ENCODE measurements at places on chromosomes 4 and X.

GRCh38 chr4:177339477-177340374 is 30.1 kb downstream of the NEIL3 start:
- DNase-seq, result no peak

DNA sequence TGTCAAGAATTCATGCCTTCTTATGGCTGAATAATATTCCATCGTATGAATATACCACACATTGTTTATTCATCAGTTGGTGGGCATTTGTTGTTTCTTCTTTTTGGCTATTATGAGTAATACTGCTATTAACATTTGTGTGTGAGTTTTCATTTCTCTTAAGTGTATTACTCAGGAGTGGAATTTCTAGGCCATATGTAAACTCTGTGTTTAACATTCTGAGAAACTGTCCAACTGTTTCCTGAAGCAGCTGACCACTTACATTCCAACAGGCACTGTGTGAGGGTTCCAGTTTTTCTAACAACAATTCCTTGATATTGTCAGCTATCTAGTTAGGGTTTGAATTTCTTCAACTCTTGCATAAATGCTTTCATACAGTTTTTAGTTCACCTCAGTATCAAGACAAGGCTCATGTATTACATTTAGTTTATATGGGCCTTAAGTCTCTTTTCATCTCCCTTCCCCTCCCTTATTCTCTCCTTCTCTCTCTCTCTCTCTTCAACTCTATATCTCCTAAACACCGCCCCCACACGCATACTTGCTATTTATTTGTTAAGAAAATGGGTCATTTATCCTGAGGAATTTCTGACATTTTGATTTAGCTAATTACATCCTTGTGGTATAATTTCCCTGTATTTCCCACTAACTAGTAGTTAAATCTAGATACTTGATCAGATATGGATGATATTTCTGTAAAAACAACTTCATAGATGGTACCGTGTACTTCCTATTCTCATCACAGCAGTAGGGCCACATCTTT is 77.4 kb downstream of the WDR19 start:
- DNase-seq, result no peak

- peak; percentile 28 for DNase-seq
Measured at GRCh38 chrX:50100188-50100587, 100.6 kb downstream of the AKAP4 start.

GRCh38 chr4:175906384-175906783 is 94.3 kb upstream of the GPM6A start:
- no peak for DNase-seq

DNA sequence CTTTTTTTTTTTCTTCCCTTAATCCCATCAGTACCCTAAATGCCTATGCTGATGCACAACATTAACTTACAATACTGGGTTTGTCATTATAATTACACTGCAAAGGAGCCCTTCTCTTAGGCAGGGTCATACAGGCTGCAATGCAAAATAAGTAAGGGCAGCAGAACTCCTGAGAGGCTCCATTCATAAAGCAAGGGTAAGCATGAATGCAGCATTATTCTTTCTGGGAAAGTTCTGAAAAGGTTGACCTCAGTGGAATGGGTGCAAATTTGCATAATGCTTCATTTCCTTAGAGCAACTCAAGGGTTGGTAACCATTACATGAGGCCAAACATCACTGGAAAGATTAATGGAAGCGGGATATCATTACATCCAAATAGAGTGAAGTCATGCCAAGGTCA is 789.2 kb downstream of the KLHL13 start:
- no peak for DNase-seq

GRCh38 chrX:15497865-15498264 is 2.7 kb upstream of the BMX start:
- DNase-seq, result no peak

GRCh38 chr4:79604152-79604551 is 196.1 kb upstream of the GK2 start:
- no peak for DNase-seq

- DNase-seq, result no peak
Measured at GRCh38 chr4:111689731-111690130, 455.5 kb upstream of the FAM241A start.

GRCh38 chr4:111883557-111883999 is 261.7 kb upstream of the FAM241A start:
- no peak for DNase-seq

DNA sequence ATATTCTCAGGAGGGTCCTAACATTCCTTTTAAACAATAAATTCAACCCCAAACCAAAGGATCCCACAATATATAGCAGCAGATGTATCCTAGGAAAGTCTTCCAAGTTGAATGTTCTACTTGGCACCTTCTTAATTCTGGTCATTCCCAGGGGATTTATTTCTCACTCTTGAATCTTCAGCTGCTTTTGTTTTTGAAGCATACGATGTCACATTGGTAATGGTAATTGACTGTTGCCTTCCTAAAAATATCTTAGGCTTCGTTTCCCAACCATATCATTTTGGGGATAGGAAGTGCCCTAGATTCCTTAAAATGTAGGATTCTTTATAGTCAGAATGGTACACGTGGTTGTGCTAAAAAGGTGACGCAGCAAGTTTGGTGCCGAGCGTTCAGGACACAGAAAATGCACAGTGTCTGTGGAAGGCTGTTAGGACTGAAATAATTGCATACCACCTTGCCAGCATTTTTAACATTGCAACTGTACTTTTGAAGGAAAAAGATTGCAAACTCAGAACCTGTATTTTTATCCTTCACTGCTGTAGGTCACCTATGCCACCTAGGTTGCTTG is 8.1 kb downstream of the SNX25 start:
- DNase-seq, result no peak

- DNase-seq, result peak; percentile 18
Measured at GRCh38 chr4:46931981-46932380, 22.9 kb upstream of the COX7B2 start.

DNA sequence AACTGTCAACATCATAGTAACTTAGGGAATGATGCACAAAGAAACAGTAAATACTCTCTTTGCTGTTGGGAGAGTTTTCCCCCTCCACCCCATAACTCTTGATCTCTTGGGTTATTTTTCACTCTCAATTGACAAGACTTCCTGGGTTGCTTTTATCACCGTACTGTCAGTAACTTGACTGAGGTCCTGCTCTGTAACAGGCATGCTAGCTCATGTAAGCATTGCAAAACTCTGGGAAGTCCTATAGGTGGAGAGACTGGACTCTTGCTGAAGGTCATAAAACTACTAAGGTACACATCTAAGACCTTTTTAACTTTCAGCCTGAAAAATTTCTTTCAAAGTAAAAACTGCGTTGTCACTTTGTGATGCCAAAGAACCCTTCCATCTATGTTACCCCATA is 10.9 kb downstream of the SHROOM3 start:
- DNase-seq, result no peak

GRCh38 chr4:95061220-95061619 is 303.5 kb downstream of the BMPR1B start:
- no peak for DNase-seq

DNA sequence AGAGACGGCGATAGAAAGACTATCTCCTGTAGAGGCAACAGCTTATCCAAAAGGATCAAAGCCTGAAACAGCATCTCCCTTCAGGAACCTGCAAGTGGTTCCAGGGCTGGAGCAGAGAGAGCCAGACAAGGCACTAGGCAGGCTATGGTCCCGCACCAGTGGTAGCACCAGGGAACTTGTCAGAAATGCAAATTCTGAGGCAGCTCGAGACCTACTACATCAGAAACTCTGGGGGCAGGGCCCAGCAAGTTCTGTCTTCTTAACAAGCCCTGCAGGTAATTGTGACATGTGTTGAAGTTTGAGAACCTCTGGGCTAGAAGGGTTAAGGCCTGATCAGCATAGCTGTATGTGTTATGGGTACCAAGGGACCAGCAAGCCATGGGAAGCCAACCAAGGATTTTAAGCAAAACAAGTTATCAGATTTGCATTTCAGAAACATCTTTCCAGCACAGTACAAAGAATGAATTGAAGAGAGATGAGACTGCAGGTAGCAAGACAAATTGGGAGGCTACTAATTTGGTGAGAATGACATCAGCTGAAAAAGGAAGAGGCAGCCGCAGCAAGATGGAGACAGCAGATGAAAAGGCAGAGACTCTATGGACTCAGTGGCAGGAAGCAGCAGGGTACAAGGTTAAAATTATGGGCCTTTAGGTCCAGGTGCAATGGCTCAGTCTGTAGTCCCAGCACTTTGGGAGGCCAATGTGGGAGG is 139.7 kb downstream of the TSPAN5 start:
- no peak for DNase-seq

DNA sequence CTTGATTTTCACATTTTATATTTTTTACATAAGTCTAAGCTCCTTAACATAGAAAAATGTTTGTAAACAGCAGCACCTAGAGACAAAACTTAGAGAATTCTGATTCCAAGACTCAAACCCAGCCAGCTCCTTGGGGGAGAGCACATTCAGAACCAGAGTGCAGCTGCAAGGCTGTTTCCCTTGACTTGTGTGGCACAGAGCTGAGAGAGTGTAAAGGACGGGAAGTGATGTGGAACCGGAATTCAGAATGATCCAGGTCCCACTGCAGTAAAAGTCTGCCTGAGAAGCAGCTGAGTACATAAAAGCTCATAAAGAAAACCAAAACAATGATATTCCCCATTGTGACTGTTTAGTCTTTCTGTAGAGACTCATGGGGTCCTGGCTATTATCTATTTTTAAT is 713.8 kb downstream of the RAB28 start:
- DNase-seq, result peak; percentile 42

DNA sequence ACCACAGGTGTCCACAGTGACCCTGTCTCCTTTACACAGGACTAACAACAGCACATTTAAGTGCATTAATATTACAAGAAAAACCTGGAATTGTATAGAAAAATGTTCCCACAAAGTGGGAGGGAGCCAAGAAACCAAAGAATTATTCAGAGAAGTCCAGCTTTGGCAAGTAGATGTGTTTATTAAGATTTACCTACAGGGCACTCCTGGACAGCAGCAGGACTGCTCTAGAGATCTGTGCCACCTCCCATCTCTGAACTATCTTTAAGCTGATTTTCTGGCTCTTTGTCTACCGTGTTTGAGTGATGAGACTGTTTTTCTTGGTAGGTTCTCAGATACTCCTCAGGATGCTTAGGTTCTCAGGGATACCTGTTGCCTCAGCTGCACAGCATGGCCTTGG is 38.3 kb upstream of the HPSE start:
- DNase-seq, result no peak

DNA sequence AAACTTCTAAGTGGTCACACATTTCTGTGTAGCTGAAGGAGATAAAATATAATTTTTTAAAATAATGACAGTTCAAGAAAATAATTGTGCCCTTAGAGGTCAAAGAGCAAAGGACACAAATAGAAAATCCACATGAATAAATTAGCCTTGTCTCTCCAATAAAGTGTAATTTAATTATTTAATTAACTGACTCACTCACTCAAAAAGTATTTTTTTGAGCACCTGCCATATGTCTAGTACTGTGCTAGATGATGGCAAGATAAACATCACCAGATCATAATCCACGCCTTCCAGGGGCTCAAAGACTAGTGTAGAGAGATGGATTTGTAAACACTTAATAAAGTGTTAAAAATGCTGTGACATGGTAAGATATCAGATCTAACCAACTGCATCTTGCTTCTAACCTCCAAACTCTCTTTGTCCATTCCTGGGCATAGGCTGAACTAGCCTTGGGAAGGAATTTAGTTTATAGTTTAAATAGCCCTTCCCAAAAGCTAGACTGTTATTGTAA is 112.5 kb downstream of the SCLT1 start:
- no peak for DNase-seq

DNA sequence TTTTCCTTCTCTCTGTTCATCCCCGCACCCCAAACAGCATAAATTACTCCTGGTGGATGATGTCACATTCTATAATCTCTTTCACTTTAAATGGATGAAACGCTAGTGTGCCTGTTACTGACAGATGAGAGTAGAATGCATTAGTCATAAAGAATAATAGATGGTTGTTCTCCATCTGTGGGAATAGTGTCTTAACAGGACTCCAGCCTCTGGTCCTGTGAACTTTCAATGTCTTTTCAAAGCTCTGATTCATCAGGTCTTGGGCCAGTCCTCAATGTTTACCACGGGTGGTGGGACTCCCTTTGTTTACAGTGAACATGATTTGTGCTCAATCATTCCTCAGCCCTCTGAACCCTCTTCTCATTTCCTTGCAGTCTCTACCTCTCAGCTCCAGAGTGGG is 182.6 kb downstream of the GABRB1 start:
- DNase-seq, result no peak

DNA sequence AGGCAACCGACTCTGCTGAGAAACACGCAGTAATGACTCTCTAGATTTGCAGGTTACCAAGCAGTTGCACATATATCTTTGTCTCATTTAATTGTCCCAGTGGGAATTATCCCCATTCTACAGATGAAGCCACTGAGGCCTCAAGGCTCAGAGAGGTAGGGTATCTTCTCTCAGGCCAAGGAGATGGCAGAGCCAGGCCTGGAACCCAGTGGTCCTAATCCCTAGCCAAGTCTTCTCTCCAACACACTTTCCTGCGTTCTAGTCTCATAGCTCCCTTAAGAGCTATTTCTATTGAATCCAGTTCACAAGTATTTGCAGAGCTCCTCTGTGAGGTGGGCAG is 181.3 kb upstream of the BCOR start:
- no peak for DNase-seq

GRCh38 chr4:106615961-106616360 is 247.4 kb upstream of the GIMD1 start:
- no peak for DNase-seq

- DNase-seq, result no peak
Measured at GRCh38 chr4:101229116-101229515, 118.2 kb downstream of the PPP3CA start.

- DNase-seq, result no peak
Measured at GRCh38 chrX:41033299-41033698, 51.9 kb upstream of the USP9X start.

DNA sequence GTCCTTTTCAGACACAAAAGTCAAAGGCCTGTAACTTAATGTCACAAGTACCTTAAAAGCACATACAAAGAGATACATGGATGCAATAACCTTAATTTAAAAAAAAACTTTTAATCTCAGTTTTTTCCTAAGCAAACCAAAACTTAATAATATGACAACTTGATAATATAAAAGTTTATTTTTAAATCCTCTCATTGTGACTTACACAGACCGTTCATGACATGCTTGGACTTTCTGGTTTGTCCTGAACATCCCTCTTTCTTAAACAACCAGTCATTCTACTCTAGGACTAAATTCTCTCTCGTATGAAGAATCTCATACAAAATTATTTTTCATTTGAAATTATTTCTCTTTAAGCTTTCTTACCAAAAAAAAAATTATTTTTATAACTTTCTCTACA is 43.1 kb upstream of the CYP2U1 start:
- DNase-seq, result no peak

DNA sequence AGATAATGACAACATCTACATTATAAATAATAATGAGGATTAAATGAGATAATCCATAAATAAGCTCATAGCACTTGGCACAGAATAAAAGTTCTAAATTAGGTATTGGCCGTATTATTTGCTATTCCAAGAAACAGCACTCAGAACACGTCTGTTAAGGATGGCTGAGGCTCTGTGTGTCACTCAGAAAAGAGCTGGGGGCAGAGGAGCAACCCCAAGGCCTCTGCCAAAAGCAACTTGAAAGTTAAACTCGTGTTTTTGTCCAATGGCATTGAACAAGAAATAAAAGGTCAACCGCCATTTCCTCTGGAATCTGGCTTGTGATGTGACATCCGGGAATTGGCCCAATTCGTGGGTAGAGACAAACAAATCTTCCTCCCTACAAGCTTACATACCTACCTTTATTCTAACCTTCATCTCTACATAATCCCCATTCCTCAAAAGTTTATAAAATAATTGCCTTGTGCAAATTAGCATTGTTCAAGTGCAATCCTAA is 42.3 kb upstream of the FAM241A start:
- no peak for DNase-seq

GRCh38 chr4:85708468-85708867 is 233.5 kb downstream of the ARHGAP24 start:
- no peak for DNase-seq

Data from right hindlimb (tissue), 1 donor.